ENCODE measurements at places on chromosomes 7 and 10. TPM values are rescaled to one million over a fixed set of nuclear protein-coding genes. Genes with fewer than 3 reads are reported as not detected.

DNA sequence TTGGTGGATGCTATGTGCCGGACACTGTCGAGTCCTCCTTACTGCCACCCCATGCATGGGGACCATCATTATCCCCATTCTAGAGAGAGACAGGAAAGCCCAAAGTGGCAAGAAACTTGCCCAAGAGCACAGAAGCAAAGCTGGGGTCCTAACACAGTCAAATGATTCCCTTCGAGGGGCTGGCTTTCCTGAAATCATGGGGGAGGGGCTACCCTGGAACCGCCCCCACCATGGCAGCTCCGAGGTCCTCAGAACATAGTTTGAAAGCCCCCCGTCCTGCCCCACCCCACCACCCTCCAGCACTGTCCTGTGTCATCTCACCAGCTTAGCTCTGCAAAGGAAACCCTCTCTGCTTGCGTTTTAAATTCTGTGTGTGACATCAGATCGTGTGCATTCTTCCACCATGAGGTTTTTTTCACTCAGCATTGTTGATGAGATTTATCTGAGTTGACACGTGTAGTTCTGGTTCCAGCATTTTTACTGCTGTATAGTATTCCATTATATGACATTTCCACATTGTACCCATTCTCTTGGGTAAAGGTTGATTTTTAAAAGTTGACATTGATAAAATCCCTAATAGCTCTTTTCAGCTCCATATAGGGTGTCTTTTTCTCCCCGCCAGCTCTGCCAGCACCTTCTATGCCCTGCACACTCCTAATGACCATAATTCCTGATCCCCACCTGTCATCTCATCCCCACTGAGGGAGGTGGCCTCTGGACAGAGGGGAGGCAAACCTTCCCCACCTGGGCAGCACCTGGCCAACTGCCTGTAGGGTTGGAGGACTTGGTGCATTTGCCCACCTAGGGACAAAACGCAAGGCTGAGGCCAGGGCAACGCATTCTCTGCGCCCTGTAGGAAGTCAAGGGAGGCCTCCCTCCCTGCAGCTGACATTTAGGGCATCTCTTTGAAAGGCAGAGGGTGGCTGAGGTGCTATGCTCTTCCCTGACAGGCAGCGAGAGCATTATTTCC is 100.2 kb upstream of the GPR26 start:
- DNase-seq, result no peak

DNA sequence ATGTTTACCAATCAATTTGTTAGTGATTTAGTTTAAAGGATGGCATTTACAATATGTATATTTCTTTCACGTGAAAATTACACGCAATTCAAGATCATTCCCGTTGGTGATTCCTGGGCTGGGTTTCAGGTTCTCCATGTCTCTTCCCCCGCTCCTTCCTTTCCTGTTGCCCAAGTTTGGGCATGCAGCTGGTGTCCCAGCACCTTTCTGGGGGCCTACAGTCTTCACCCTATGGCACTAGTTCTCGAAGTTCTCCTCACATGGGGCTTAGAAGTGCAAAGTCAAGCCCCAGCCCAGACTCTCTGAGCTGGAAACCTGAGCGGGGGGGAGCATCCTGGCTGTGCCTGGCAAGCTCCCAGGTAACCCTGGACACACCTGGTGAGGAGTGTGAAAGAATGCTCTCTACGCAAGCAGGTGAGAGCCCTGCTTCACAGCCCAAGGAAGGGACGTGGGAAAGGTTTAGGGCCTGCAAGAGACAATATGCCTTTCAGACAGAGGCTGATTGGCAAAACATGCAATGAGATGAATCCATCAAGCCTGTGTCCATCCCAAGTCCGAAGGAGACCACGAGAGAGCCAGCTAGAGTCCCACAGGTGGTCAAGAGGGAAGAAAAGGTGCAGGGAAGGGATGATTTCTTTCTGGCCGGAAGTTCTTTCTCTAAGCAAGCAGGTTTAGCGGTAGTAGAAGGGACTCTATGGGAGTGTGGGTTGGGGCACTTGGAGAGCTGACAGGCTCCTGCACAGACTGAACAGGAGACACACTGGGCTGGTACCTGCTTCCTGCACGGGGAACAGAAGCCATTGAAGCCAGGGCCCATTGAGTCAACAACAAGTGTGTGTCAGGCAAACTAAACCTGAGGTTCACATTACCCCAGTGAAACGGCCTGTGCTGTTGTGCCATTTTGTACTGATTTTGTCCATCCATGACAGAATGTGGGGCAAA is 131.1 kb downstream of the ADARB2 start:
- no peak for DNase-seq

GRCh38 chr7:30163231-30163894 is 28.6 kb downstream of the MTURN start:
- no peak for DNase-seq

The PLEKHA1 gene
- 19.5 TPM for polyA plus RNA-seq

The CYP3A7 gene
- 0.69 TPM for polyA plus RNA-seq

All from kidney (tissue), 22 donors.